Activated CD8-positive, alpha-beta memory T cell treated with anti-CD3 and anti-CD28 coated beads for 1 hour (primary cell): ENCODE measurements at places on chromosomes 7 and 10.

- DNase-seq = no peak
These were observed 169.5 kb downstream of the TMEM26 start for GRCh38 chr10:61283481-61284221.

DNA sequence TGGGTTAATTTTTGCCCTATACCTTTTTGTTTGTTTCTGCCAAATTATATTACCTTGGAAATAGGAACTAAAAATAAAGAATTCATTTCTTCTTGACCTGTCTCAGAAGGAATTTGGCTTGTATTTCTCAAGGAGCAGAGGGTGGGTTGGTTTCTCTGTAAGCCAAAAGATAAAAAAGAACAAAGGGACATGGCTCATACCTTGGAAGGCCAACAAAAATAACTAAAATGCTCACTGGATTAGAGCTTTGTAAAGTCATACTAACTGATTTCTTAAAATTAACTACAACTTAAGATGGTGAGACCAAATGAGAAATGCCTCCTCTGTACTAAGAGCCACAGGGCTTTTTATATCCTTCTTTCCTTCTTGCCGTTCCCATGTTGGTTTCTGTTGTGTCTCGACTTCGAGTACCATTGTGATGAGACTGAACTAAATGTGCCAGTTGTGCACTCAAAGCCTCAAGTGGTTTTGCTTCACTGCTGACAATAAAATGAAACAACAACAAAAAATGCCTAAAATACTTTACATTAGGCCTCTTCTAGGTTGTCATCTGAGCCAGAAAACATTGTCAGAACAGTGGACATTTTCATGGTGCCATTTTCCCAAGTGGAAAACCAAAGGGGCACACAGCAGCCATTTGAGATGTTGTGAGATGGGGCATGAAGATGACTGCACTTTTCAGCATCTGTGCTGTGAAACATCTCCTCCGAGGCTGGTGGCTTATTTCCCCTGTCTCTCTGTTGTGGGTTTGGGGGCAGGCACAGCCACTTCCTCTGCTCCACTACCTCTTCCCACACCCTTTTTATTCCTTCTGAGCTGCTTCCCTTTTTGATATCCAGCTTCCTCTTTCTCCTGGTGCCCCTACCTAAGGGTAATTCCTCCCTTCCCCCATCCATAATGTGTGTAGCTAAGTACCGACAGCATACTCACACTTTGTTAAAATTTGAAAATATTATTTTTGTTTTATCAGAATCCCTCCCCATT, 51.8 kb upstream of the AGR3 start:
- no peak for DNase-seq

- DNase-seq = no peak
These were observed 15.7 kb downstream of the CSGALNACT2 start for GRCh38 chr10:43153901-43154300.

DNA sequence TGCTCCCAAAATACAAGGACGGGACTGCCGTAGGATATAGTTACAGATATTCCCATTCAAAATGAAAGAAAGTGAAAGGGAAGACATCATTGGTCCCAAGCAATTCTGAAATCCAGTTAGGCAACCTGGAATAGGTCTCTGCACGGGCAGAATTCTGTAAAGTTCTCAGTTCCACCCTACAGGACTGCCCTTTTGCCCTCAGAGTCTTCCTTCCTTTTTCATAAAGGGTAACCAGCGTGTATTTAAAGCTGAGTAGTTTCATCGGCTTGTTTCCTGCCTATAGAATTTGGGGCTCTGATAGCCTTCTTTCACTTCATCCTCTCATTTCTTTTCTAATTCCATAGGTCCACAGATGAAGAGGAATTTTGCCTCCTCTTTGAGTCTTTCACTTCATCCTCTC, 20.0 kb downstream of the COPG2 start:
- no peak for DNase-seq

DNA sequence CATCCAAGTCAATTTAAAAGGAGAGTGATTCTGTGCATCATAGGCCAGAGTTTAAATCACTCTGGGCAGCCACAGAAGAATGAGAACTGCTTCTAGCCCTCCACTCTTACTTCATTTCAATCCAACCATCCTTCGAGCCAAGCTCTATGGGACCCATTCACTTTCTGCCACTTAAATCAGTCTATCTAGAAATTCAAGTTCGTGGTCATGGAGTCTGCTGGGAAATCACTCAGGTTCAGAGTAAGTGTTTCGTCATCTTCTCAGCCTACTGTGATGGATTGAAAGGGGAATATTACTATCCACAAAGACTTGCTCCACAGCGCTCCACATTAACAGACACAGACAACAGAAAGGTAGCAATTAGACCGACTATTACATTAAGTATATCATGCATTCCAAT, 4.6 kb downstream of the DCLRE1C start:
- no peak for DNase-seq

GRCh38 chr10:77592946-77593636, 44.5 kb downstream of the KCNMA1 start:
- no peak for DNase-seq

GRCh38 chr7:51160990-51161615, 155.5 kb downstream of the COBL start:
- DNase-seq = no peak

DNA sequence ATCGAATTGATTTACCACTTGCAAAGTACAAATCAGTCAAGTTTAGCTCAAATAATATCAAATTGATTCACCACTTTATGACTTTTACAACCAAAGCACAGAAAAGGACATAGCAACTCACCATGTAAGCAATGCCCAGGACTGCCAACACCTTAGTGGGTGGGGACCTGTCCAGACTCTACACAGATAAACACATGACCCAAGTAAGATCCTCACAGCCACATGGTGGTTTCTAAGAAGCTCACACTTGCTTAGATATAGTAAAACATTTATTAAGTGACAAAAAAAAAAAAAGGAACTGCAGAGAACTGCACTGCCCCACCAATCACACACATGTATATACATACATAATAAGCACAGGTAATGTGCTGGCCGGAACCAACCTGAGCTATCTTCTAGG, 116.2 kb downstream of the SLC25A13 start:
- no peak for DNase-seq

- no peak for DNase-seq
These were observed 180.3 kb upstream of the TCF7L2 start for GRCh38 chr10:112769611-112770370.

- DNase-seq = no peak
These were observed 5.4 kb downstream of the SUV39H2 start for GRCh38 chr10:14884082-14884481.

DNA sequence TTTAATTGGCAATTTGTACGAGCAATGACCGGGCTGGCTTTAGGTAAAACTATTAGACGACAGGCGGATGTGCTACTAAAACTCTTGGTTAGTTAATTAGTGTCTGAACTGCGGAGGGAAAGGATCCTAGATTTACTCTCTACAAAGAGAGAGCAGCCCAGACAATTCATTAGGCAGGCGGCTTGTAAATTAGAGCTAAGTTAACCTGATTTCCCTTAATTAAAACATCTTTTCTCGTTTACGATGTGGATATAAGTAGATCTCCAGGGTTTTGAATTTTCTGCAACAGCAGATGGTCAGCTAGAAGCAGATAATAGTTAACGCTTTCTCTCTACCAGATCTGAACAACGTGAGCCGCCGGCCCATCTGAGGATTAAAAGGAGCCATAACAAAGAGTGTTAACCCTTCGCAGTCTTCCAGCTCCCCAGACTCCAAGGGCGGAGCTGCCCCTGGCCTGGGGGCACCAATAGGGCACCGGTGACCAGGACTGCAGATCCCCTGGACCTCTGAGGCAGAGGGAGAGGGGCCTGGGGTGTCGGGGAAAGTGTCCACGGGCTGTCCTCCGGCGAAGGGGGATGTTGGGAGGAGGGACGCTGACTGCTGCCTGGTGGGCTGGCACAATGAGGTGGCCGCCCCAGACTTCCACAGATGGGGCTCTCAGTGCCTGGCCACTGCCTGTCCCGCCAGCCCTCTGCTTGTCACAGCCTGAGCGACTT, 6.3 kb upstream of the UNCX start:
- no peak for DNase-seq

- no peak for DNase-seq
These were observed 19.1 kb downstream of the DENND2A start for GRCh38 chr7:140621401-140622021.

DNA sequence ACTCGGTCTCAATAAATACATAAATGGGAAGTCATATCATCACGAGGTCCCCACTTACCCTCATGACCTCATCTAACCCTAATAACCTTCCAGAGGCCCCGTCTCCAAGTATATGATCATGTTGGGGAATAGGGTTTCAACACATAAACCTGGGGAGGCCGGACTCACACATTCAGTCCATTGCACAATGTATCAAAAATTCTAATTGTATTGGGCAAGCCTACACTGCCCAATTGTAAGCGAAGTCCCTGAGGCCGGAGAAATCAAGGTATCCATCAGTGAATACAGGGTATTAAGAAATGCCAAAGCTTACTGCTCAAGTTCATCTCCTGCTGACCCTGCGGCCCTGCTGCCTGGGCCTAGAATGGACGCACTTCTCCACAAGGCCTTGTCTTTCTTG, 69.6 kb downstream of the PARP12 start:
- DNase-seq = no peak

- DNase-seq = no peak
These were observed 28.8 kb downstream of the ENO4 start for GRCh38 chr10:116878123-116878522.

GRCh38 chr10:100020142-100020885, 10.6 kb upstream of the DNMBP start:
- DNase-seq = no peak

- no peak for DNase-seq
These were observed 164.6 kb upstream of the PPP1R3A start for GRCh38 chr7:114083166-114084001.

- DNase-seq = no peak
These were observed 79.9 kb downstream of the COL26A1 start for GRCh38 chr7:101442426-101443070.

DNA sequence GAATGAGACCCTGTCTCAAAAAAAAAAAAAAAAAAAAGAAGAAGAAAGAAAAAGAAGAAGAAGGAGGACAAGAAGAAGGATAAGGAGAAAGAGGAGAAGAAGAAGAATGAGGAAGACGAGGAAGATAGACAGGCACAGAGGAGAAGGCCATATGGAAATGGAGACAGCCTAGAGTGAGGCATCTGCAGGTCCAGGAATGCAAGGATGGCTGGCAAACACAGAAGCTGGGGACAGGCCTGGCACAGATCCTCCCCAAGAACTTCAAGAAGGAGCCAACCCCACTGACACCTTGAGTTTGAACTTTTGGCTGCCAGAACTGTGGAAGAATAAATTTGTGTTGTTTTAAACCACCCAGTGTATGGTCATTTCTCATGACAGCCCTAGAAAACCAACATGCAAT, 38.9 kb downstream of the SPOCK2 start:
- DNase-seq = no peak

GRCh38 chr10:94111367-94111766, 117.6 kb downstream of the PLCE1 start:
- DNase-seq = no peak

DNA sequence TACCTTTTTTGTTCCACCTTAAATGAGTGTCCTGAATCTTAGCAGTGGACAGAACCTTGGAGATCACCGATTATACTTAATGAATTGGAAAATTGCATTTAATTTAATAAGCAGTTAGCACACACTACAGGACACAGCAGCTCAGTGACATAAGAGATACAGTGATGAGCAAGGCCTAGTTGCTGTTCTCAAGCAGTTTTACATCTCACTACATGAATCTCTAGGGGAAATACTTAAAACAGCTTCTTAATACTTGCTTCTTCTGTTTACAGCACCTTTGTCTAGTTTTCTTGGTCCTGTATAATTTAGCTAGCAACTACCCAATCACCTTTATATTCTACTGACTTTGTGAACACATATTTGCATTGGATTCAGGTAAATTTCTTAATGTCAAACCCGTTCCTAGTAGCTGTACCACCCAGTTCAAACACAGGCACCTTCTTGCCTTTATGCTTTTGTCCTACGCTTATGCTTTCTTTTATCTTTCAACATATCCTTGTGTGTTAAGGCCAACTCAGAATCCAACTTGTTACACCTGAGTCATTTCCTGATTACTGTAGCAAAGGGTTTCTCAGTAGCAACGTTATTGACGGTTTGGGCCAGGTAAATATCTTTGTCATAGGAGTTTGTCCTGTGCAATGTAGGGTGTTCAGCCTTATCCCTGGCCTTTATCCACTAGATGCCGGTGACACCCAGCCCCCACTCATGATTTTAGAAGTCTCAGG, 1.8 kb downstream of the STAM start:
- DNase-seq = no peak
